Activated CD8-positive, alpha-beta memory T cell treated with anti-CD3 and anti-CD28 coated beads for 1 hour (primary cell): ENCODE measurements at places on chromosomes 7 and 10.

GRCh38 chr10:31921031-31921430 lies 7.6 kb downstream of the ARHGAP12 start:
- no peak for DNase-seq

DNA sequence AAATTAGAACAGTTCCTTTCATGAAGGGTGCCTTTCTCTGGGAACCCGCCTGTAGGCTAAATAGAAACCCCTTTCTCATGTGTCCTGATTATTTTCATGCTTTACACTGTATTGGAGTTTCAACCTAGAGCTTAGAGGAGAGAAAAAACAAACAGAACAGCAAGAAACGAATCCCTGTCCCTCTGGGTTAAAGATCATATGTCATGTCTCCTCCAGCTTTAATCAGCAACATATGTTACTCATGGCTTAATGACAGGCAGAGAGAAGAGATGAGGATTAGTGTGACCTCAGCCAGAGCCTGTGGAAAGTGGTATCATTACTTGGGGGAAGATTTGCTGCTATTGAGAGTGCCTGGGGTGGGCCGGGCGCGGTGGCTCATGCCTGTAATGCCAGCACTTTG lies 32.1 kb downstream of the CRCP start:
- no peak for DNase-seq

- DNase-seq: no peak
Observed at GRCh38 chr10:126341491-126341890, 46.8 kb downstream of the ADAM12 start.

DNA sequence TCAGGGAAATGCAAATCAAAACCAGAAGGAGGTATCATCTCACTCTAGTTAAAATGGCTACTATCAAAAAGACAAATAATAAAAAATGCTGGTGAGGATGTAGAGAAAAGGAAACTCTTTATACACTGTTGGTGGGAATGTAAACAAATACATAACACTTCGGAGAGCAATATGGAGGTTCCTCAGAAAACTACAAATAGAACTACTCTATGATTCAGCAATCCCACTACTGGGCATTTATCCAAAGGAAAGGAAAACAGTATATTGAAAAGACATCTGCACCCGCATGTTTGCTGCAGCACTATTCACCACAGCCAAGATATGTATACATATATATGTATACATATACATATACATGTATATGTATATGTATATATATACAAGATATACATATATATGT lies 94.2 kb downstream of the C10orf90 start:
- DNase-seq: no peak

- no peak for DNase-seq
Observed at GRCh38 chr10:11305825-11306593, 288.3 kb downstream of the CELF2 start.

DNA sequence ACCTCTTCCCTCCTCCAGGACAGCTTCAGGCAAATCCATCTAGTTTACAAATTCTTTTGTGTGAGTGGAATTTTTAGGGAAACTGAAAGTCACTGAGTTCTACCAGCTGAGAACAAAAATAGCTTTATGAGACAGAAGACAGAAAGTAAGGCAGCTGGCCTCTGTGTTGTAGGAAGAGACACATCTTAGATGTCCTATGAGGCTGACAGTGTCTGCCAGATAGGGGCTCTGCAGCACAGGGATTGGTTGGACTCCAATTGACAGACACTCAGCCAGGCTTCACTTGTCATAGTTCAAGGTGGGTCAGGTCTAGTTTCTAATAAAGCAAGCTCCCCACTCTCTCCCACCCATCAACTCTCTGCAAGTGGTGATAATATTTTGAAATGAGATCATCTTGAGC lies 574.9 kb downstream of the CCSER2 start:
- no peak for DNase-seq

- no peak for DNase-seq
Observed at GRCh38 chr7:107856806-107857540, 34.0 kb upstream of the DLD start.

DNA sequence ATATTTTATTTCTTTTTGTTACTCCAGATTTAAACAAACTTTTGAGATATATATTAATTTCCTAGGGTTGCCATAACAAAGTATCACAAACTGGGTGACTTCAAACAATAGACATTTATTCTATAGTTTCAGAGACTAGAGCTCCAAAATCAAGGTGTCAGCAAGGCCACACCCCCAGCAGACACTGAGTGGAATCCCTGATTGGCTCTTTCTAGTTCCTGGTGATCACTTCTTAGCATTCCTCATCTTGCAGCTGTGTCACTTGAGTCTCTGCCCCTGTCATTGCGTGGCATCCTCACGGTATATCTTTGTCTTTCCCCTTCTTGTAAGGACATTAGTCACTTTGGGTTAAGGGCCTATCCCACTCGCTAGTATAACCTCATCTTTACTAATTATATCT lies 7.6 kb upstream of the SLC26A3 start:
- no peak for DNase-seq

- no peak for DNase-seq
Observed at GRCh38 chr7:22549051-22549450, 49.1 kb upstream of the STEAP1B start.

- no peak for DNase-seq
Observed at GRCh38 chr10:61905837-61906561, 4.5 kb downstream of the ARID5B start.

DNA sequence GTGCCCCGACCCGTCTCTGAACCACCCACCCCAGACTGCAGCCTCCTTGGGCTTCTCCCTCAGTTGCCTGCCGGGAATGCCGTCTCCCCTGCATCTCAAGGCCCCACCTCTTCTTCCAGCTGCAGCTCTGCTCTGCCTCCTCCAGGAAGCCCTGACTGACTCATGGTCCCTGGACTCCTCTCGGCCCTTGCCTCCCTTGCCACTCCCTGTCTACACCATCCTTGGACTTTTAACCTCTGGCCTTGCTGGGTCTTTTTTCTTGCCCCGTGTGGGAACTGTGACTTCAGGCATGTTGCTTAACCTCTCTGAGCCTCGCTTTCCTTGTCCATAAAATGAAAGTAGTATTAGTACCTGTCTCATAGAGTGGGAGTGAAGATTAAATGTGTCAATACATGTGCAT lies 56.3 kb downstream of the C10orf105 start:
- no peak for DNase-seq

DNA sequence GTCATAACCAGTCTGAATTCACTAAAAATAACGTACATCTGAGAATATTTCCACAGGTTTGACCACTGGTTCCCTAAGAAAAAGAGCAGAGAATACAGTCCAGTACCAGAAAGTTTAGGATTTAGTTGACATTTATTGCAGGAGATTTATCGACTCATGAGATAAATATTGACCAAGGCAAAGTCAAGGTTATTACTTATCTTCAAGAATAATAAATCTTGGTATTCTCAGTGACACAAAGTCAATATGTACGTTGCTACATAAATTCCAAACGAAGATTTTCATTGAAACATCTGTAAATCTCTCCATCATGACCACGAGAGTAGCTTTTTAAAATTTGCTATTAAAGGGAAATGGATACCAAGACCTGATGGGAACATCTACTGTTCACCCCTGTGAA lies 39.4 kb upstream of the GRB10 start:
- no peak for DNase-seq

DNA sequence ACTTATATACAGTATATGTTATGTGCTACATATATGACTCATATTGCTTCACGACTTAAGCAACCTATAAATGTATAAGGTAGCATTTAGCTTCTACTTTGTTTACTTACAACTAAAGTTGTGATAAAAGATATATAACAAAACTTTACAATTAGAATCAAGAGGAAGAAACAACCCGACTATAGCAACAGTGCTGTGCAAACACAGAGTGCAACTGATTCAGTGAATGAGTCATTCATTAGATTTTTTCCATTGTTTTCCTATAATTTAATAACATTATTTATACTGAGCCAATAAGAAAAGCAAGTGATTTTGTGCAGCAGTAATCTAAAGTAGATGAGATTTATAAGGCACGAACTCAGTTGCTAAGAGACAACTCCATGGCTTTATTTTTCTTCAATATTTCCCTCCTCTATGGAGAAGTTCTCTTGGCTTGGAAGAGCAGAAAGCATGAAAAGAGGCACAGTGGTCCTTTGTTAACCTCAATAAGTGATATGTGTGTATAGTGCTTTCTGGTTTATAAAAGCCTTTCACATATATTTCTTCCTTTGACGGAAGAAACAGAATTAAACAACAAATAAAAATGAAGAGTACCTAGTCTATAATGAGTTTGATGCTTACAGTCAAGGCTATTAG lies 19.8 kb downstream of the CEP41 start:
- no peak for DNase-seq

- DNase-seq: no peak
Observed at GRCh38 chr10:46787321-46787615, 124.0 kb upstream of the PTPN20 start.

GRCh38 chr10:116170815-116171250 lies 102.2 kb downstream of the GFRA1 start:
- DNase-seq: no peak

DNA sequence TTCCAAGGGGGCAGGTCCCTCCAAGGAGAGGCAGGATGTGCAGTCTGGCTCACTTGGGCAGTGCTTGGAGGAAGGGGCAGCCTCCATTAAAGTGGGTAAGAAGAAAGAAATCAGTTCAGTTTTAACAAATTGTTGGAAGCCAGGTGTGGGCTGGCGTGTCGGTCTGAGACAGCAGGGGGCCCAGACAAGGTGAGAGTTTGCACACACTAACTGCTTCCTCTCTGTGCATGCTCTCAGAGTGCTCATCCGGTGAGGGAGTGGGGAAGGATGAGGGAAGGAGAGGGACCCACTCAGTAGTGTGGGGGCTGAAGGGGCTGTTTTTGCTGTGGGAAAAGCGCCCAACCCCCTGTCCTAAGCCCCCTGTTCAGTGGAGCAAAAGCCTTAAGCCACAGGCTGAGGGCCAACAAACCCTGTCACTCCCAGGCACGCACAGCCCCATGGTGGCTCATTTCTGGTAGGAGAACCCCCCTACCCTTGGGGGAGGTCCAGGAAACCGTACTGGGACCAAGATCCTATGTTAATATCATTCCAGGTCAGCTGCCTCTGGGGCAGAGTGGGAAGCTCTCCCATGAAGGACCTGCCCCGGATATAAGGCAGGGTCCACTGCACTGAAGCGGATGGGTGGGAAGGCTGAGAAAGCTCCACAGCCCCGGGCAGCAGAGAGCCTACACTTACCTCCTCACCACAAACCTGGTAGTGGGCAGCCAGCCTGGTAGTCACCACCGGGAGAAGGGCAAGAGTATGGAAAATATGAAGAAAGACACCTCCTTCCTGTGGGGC lies 5.1 kb upstream of the PCBD1 start:
- DNase-seq: no peak

DNA sequence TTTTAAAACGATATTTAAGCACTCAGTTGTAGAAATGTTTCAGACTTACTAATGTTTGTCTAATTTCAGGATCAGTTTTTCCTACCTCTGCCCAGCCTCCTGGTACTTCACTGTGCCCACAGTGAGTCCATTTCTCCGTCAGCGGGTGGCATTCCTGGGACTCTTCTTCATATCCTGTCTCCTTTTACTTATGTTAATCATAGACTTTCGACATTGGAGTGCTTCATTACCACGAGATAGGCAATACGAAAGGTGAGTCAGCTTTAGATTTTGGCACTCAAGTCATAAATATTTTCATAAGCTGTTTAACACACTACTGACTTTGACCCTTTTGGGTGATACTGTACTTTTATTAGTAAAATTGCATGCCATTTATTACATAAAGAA lies 2.1 kb downstream of the ENTPD7 start:
- no peak for DNase-seq

GRCh38 chr10:79185796-79186374 lies 117.1 kb downstream of the ZMIZ1 start:
- DNase-seq: no peak

- no peak for DNase-seq
Observed at GRCh38 chr7:42910306-42910705, 1.6 kb downstream of the C7orf25 start.

- DNase-seq: no peak
Observed at GRCh38 chr7:36806891-36807290, 82.6 kb upstream of the AOAH start.

DNA sequence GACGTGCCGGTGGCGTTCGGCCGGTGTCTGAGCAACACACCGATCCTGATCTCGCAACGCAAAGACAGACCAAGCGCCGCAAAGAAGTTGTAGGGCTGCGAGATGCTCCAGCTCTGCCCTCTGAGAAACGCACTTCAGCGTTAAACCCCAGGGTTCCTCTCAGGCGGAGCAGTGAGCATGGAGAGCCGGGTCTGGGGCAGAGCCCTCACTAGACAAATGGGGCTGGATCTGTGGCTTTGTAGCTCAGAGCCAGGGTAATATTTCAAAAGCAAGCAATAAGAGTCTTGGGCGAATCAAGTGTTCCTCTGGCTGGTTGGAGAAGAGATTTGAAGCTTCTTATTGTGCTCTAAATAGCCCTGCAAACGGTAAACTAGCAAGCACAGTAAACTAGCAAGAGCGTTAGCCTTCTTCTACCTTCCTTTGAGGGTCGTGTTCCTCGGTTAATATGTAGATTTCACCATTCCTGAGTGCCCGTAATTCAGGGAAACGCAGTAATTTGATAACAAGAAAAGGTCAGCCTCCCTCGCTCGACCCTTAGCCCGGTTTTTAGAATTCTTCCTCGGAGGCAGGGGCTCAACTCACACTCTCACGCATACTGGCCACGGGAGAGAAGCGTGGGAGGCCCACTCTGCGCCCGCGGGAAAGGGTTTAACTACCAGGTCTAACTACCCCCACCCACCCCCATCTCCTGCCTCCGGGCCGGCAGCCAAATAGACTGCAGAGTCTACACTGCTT lies 6.7 kb downstream of the SKAP2 start:
- no peak for DNase-seq

- DNase-seq: peak; percentile 20
Observed at GRCh38 chr7:4861673-4862072, at the start of gene PAPOLB. TSS of gene PAPOLB (minus strand) at chr7:4862030. CDS start at chr7:4861810, 220 bp downstream.

DNA sequence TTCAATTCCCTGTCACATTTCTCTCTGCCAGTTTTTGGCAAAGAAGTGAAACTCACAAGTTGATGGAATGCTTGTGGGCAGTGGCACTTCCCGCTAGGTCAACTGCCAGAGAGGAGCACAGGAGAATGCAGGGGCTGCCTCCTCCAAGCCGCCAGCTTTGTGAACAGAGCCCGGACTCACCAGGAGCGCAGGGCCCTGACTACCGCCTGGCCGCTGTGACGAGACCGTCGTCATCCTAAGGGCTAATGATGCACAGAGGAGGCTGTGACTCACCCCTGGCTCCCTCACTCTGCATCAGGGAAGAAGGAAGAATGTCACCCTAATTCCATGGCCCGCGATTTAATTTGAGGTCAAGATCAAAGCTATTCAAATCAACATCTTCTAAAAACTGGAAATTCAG lies 123.9 kb downstream of the TAX1BP1 start:
- no peak for DNase-seq

DNA sequence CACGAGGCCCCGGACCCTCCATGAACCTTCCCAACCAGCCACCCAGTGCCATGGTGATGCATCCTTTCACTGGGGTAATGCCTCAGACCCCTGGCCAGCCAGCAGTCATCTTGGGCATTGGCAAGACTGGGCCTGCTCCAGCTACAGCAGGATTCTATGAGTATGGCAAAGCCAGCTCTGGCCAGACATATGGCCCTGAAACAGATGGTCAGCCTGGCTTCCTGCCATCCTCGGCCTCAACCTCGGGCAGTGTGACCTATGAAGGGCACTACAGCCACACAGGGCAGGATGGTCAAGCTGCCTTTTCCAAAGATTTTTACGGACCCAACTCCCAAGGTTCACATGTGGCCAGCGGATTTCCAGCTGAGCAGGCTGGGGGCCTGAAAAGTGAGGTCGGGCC lies 90.6 kb upstream of the PDCD4 start:
- no peak for DNase-seq

GRCh38 chr10:77036993-77037734 lies 600.4 kb downstream of the KCNMA1 start:
- no peak for DNase-seq
